Natural killer cell (primary cell): ENCODE measurements at places on chromosomes 1 and 21. TPM values are rescaled to one million over a fixed set of nuclear protein-coding genes. Genes with fewer than 3 reads are reported as not detected.

DNA sequence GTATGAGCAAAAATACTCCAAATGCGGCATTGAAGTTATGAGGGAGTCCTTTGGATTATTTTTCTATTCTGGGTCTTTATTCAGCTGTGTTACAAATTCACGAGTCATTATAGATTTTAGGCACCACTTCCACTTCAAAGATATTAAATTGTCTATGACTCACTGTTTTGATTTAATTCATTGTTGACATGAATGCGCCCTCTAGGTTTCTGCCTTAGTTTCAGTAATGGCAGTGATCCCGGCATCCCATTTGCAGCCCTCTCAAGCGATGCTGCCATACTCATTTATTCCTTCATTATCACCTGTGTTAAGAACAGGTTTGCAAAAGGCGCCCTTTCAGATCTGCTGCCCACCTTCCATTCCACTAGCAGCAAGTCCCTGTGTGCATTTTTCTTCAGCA lies 14.0 kb downstream of the RSPO1 start:
- no peaks in the 10 kb centered on the region for H3K36me3 ChIP-seq
- no peaks in the 10 kb centered on the region for H3K27me3 ChIP-seq
- H3K27ac ChIP-seq, result no peak overlapping the region
- DNase-seq, result no peak

GRCh38 chr1:204384636-204385352 lies 25.1 kb upstream of the PLEKHA6 start:
- H3K27ac ChIP-seq, result no peak overlapping the region
- H3K27me3 ChIP-seq, result no peaks in the 10 kb centered on the region
- H3K4me1 ChIP-seq, result peaks cover 10% of the 10 kb centered on the region
- DNase-seq, result no peak
- no peaks in the 10 kb centered on the region for H3K36me3 ChIP-seq

GRCh38 chr1:198238121-198238520 lies 81.3 kb downstream of the NEK7 start:
- H3K27ac ChIP-seq, result no peak overlapping the region
- DNase-seq, result no peak
- H3K4me3 ChIP-seq, result no peak overlapping the region

Gene KLHDC7A
- not detected for total RNA-seq

GRCh38 chr1:183198463-183198862 lies 12.4 kb downstream of the LAMC2 start:
- peaks cover 4% of the 10 kb centered on the region for H3K4me1 ChIP-seq
- no peaks in the 10 kb centered on the region for H3K27me3 ChIP-seq
- H3K4me3 ChIP-seq, result no peak overlapping the region
- no peak for DNase-seq
- no peak overlapping the region for H3K27ac ChIP-seq

DNA sequence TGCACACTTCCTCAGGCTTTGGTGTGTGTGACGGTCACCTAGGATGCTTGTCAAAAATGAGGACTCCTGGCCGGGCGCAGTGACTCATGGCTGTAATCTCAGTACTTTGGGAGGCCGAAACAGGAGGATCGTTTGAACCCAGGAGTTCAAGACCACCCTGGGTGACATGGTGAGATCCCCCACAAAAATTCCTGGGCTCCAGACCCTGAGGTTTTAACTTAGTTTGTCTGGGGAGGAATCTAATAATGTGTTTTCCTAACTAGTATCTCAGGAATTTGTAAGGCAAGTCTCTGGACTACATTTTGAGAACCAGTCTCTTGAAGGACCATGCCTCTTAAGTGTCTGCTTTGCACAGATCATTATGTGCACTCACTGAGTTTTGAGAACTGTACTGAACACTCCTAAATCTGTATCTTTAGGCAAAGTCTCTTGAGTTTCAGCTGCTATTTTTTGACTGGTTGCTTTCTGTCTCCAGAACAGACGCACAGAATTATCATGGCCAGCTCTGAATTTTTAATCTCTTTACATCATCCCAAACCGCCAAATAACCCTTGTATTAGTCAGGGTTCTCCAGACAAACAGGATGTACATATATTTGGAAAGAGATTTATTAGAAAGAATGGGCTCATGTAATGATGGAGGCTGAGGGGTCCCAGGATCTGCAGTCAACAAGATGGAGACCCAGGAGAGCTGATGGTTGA lies 45.5 kb upstream of the VANGL1 start:
- no peaks in the 10 kb centered on the region for H3K36me3 ChIP-seq
- no peak for DNase-seq
- H3K27ac ChIP-seq, result no peak overlapping the region
- H3K27me3 ChIP-seq, result peaks cover 2% of the 10 kb centered on the region
- no peaks in the 10 kb centered on the region for H3K4me1 ChIP-seq
- H3K4me3 ChIP-seq, result no peak overlapping the region

GRCh38 chr1:2639203-2639602 lies 6.4 kb upstream of the MMEL1 start:
- no peak for DNase-seq
- peaks cover 3% of the 10 kb centered on the region for H3K27me3 ChIP-seq
- H3K4me1 ChIP-seq, result peaks cover 22% of the 10 kb centered on the region

Gene TOR1AIP2
- total RNA-seq, result 71.7 TPM

GRCh38 chr1:222443566-222443965 lies 104.3 kb downstream of the HHIPL2 start:
- no peak overlapping the region for H3K27ac ChIP-seq
- no peak overlapping the region for H3K4me3 ChIP-seq
- DNase-seq, result no peak
- H3K36me3 ChIP-seq, result no peaks in the 10 kb centered on the region
- no peaks in the 10 kb centered on the region for H3K27me3 ChIP-seq
- no peaks in the 10 kb centered on the region for H3K4me1 ChIP-seq

DNA sequence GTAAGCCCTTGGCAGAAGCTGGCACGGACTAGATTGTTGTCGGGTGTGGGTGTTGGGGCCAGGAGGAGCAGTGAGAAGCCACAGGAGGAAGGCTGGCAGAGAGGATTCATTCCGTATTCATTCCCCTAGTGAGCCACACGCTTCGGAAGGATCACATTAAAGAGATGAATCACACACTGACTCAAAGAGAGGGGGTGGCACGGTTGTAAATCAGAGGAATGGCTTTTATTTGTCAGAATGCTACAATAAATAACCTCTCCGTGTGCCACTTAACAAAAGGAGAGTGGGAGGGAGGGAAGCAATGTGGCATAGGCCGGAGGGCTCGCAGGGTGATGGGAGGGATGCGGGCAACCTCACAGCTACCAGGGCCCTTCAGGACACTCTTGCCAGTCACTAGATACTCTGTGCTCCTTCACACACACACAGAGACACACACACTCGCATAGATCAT lies 135.5 kb downstream of the HIVEP3 start:
- DNase-seq, result peak; percentile 13
- no peaks in the 10 kb centered on the region for H3K36me3 ChIP-seq
- peaks cover 20% of the 10 kb centered on the region for H3K4me1 ChIP-seq
- no peaks in the 10 kb centered on the region for H3K27me3 ChIP-seq
- H3K27ac ChIP-seq, result peak overlapping the region; percentile 31

DNA sequence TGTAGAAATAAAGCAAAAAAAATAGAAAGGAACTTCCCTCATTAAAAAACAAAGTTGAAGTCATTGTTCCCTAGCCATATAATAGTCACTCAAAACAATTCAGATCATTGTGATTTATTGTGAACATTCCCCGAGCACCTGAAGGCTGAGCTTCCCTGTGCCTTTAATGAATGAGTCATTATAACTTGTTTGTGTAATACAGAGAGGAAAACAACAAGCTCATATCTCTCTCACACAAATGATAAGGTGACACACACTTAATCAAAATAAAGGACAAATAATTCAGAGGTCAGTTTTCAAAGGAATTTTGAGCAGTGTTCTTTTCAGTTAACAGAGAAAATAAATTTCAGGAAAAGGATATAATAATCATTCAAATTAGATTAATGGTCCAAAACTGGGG lies 326.2 kb downstream of the DUSP10 start:
- no peaks in the 10 kb centered on the region for H3K4me1 ChIP-seq
- no peaks in the 10 kb centered on the region for H3K36me3 ChIP-seq
- no peak overlapping the region for H3K4me3 ChIP-seq
- no peaks in the 10 kb centered on the region for H3K27me3 ChIP-seq

DNA sequence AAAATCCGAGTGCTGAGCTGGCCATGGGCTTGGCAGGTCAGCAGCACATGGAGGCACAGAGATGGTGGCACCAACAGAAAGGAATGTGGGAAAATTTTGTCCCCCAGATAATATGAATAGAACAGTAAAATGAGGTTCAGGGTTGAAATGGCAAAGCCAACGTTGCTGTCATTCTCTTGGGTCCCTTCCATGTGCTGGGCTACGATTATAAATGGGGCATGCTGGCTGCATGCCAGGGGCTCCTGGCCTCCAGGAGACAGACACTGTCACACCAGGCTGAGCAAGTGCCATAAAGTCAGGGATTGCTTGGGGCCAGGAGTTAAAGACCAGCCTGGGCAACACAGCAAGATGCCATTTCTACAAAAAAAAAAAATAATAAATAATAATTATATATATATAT lies 77.1 kb downstream of the TOMM20 start:
- H3K27ac ChIP-seq, result no peak overlapping the region
- H3K36me3 ChIP-seq, result no peaks in the 10 kb centered on the region
- H3K4me3 ChIP-seq, result no peak overlapping the region

DNA sequence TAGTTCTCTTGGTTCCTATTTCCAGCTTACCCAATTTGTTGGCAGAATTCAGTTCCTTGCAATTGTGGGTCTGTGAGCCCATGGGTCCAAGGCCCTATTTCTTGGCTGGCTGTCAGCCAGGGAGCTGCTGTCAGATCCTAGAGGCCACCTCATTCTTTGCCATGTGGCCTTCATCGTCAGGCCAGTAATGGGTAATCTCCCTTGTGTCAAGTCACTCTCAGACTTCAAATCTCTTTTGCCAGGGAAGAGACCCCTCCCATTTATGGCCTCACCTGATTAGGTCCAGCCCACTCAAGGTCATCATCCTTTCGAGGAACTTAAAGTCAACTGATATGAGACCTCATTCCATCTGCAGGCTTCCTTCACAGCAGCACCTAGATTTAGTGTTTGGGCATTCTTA lies 17.9 kb downstream of the OBSCN start:
- no peaks in the 10 kb centered on the region for H3K36me3 ChIP-seq
- H3K27ac ChIP-seq, result no peak overlapping the region
- no peak for DNase-seq
- no peaks in the 10 kb centered on the region for H3K4me1 ChIP-seq

- DNase-seq, result no peak
- H3K27ac ChIP-seq, result peak overlapping the region; percentile 10
- H3K27me3 ChIP-seq, result no peaks in the 10 kb centered on the region
- no peak overlapping the region for H3K4me3 ChIP-seq
These were observed 34.7 kb downstream of the WASF2 start for GRCh38 chr1:27455139-27455811.

Gene DTL
- total RNA-seq, result 1.1 TPM

Gene NEXN
- total RNA-seq, result 1.4 TPM

GRCh38 chr1:22096463-22096862 lies 44.0 kb downstream of the CDC42 start:
- no peak for DNase-seq
- H3K4me3 ChIP-seq, result no peak overlapping the region
- no peaks in the 10 kb centered on the region for H3K4me1 ChIP-seq
- no peak overlapping the region for H3K27ac ChIP-seq

Gene FCN3
- not detected for total RNA-seq

Gene AMY1C
- not detected for total RNA-seq

- no peak overlapping the region for H3K4me3 ChIP-seq
- H3K27ac ChIP-seq, result no peak overlapping the region
- no peaks in the 10 kb centered on the region for H3K27me3 ChIP-seq
- no peaks in the 10 kb centered on the region for H3K4me1 ChIP-seq
- no peak for DNase-seq
- H3K36me3 ChIP-seq, result no peaks in the 10 kb centered on the region
These were observed 71.6 kb upstream of the RUNX1 start for GRCh38 chr21:35120631-35121180.

Gene FYB2
- total RNA-seq, result not detected
